ENCODE measurements at places on chromosomes 12 and 14. TPM values are rescaled to one million over a fixed set of nuclear protein-coding genes. Genes with fewer than 3 reads are reported as not detected.

Gene SPTB
- 2.3 TPM for total RNA-seq

Gene DEPDC4
- 3.4 TPM for total RNA-seq

Gene NRL
- total RNA-seq: 2.5 TPM

Gene ITFG2
- total RNA-seq: 32.7 TPM

Gene C12orf50
- 0.17 TPM for total RNA-seq

Gene SLC7A8
- total RNA-seq: 77.9 TPM

Gene KRT72
- total RNA-seq: not detected

Gene KIF26A
- total RNA-seq: 43.0 TPM

Gene LRRC43
- 0.53 TPM for total RNA-seq

Gene PLEK2
- total RNA-seq: not detected

Gene PPM1H
- total RNA-seq: 22.1 TPM

Gene TAS2R7
- not detected for total RNA-seq

Gene TBX3
- 0.07 TPM for total RNA-seq

Gene MGST1
- total RNA-seq: 235 TPM

Gene SMIM41
- not detected for total RNA-seq

Measured in H9 (cell line).